ENCODE measurements at places on chromosomes 1 and 21.

- DNase-seq: no peak
These were observed 1.8 kb downstream of the ARNT start for GRCh38 chr1:150874455-150875196.

DNA sequence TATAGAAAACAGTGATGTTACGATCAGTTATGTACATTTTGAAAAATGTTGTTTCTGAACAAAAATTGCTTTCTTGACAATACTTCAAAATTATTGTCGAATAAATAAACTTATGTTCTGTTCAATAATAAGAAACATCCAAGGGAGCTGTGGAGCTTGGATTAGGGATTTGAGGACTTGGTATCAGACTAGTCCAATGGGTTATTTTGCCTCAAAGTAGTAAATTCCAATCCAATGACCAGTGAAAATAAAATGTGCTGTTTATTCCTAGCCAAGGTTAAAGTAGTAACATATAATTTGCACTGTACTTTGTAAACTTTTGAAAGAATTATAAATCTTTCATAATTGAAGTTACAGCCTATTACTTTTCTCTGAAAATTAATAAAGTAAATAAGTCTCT, 79.1 kb upstream of the IVNS1ABP start:
- no peak for DNase-seq

DNA sequence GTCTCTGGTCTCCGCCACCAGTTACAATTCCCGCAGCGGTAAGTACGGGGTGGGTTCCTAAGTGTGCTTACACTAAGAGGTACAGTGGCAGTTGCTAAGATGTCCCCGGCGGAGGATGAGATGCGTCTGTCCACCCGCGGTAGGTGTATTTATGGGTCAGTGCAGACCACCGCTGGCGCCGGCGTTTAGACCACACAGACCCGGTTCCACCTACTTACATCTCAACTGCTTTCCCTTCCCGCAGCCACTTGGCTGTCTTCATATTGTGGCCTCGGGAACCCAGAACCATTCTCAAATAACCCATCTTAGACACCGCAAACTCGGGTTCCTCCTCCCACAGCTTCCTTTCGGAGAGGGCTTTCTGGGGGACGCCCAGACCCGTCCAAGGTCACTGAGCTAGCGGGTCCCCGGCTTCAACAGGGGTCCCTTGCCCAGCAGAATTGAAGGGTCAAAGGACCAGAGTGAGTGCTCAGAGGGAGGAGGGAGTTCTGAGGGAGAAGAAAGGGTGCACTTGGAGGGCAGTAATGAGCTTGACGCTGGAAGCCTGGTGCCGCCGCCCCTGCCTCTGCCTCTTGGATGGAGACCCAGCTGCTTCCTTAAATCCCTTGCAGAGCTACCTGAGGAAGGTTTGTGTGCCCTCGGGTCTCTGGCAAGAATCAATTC, 8.6 kb downstream of the NR5A2 start:
- no peak for DNase-seq

DNA sequence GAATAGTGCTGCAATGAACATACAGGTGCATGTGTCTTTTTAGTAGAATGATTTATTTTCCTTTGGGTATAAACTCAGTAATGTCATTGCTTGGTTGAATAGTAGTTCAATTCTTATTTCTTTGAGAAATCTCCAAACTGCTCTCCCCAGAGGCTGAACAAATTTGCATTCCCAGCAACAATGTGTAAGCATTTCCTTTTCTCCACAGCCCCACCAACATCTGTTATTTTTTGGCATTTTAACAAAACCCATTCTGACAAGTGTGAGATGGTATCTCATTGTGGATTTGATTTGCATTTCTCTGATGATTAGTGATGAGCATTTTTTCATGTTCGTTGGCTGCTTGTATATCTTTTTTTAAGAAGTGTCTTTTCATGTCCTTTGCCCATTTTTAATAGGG, 21.9 kb upstream of the EEIG2 start:
- DNase-seq: no peak

DNA sequence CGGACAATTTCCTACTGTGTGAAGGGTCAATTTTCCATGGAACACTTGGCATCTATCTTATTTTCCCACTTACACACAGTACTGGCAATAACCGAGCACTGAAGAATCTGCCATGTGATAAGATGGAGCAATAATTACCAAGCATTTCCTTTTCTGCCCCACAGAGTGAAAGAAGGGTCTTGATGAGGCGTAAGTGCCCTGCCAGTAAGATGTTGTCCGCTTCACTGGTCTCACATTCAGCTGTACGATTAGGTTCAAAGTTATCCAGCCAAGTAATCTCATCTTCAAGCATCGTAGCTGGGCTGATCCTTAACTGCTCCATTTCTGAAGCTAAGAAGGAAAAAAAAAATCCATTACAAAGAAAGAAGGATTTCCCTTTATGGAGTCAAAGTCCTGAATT, 67.8 kb downstream of the PCSK9 start:
- DNase-seq: no peak

DNA sequence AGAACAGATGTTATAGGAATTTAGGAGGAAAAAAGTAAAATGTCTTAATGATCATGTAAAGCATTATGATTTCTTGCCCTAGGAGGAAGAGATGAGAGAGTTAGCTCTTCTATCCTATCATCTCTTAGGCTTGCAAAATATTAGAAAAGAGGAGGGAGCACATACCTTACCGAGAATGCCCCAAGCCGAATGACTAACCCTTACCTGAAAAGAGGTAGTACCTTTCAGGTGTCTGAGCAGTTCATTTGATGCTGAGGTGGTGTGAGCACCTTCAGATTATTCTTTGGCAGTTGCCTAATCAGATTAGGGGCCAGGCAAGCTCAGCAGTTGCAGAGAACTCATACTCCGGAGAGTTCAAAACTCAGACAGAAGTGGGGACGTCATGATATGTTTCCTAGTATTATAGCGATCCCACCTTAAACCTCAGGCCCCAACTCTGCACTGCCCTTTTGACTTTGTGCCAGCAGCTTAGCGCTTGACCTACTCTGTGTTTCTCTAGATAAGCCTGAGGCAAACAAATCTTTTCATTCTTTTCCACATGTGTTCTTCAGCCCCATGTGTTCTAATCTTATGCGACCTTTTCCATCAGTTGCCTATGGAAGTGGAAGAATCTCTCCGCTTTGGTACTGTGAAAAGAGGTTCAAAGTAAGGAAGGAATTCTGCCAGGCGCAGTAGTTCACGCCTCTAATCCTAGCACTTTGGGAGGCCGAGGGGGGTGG, 52.5 kb downstream of the ATP2B4 start:
- no peak for DNase-seq

GRCh38 chr1:100769906-100770646, 50.5 kb downstream of the VCAM1 start:
- DNase-seq: no peak

DNA sequence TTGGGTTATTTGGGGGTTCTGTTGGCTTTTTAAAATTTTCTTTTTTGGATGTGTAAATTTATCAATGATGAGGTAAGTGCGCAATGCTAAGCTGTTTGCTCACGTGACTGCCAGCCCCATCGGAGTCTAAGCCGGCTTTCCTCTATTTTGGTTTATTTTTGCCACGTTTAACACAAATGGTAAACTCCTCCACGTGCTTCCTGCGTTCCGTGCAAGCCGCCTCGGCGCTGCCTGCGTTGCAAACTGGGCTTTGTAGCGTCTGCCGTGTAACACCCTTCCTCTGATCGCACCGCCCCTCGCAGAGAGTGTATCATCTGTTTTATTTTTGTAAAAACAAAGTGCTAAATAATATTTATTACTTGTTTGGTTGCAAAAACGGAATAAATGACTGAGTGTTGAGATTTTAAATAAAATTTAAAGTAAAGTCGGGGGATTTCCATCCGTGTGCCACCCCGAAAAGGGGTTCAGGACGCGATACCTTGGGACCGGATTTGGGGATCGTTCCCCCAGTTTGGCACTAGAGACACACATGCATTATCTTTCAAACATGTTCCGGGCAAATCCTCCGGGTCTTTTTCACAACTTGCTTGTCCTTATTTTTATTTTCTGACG, 3.1 kb downstream of the OLIG2 start:
- DNase-seq: no peak

DNA sequence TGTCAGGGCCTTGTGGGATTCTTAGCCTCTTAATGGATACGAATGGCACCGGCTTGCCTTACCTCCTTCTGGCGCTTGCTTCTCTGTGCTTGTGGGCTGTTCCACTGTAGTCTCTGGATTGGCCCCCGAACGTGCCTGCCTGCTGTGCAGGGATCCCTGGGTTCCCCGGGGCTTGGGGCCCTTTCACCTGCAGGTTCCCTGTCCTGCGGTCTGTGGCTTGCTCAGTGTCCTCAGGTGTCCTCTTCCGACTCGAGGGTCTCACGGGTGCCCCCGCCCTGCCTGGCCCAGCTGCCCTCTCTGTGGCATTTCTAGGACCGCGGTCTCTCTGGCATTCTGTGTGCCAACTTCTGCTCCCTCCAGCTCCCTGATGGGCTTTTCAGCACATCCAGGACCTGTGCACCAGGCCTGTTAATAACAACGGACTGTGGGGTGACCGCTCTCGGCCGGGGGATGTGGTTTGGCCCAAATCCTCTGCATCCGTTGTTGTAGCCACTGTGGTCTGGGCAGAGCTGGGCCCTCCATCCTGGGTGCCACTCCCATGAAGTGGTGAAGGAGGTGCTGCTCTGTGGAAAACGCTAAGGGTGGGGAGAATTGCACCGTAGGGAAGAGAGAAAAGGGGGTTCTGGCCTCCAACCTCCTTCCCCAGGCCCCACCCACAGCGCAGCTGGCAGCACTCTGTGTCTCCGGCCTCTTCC, 12.4 kb downstream of the COL18A1 start:
- no peak for DNase-seq

DNA sequence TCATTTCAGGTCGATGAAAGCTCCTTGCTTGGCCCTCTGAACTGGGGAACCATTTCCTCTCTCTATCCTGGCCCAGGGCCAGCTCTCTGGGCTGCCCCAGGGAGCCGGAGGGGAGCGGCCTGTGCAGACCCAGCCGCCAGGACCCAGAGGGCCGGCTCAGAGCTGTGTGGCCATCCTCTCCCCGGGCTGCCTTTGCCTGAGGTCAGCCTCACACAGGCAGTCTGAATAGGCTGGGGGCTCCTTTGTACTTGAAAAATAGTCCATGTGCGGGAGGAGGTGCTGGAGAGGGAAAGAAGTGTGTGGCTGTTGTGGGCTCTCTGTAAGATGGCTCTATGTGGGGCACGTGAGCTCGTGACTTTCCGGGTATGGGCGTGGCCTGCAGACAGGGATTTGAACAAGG, 275.1 kb upstream of the VAMP3 start:
- DNase-seq: no peak

DNA sequence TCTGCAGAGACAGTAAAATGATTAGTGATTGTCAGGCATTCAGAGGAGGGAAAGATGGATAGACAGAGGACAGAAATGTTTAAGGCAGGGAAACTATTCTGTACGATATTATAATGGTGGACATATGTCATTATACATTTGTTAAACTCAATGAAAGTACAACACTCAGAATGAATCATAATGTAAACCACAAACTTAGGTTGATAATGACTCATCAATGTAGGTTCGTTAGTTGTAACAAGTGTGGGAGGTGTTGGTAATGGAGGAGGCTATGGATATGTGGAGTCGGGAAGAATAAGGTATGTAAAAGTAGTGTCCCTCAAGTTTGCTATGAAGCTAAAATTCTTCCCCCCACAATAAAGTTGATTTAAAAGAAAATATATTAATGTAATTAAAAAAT, 455.0 kb downstream of the BRINP3 start:
- DNase-seq: no peak

- no peak for DNase-seq
These were observed 1.9 kb upstream of the SAMD13 start for GRCh38 chr1:84299536-84300170.

DNA sequence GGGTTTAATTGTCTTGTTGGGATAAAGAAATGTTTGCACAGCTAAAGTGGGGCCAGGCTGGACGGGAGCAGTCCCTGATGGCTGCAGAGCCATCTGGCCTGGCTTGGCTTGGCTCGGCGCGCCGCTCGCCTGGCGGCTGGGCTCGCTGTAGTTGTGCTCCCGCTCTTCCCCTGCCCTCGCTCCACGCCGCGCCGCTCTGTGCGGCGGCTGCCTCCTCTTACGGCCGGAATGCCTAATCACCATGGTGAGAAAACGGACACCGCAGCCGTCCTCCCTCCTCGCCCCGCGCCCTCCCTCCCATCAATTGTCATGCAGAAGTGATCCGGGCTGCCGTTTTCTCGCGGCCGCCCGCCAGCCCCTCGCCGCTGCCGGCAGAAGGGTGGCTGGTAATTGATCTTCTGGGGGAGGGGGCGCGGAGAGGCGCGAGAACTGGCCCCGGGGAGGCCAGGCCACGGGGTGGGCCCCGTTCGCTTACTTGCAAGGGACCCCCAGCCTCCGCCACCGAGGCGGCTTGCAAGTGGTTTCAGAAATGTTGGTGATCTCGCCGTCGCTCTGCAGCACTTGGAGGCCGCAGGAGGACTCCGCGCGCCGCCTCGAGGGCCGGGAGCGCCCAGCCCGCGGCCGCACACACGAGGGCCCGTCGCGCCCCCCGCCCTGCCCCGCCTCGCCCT, 12.4 kb downstream of the RNF220 start:
- no peak for DNase-seq

DNA sequence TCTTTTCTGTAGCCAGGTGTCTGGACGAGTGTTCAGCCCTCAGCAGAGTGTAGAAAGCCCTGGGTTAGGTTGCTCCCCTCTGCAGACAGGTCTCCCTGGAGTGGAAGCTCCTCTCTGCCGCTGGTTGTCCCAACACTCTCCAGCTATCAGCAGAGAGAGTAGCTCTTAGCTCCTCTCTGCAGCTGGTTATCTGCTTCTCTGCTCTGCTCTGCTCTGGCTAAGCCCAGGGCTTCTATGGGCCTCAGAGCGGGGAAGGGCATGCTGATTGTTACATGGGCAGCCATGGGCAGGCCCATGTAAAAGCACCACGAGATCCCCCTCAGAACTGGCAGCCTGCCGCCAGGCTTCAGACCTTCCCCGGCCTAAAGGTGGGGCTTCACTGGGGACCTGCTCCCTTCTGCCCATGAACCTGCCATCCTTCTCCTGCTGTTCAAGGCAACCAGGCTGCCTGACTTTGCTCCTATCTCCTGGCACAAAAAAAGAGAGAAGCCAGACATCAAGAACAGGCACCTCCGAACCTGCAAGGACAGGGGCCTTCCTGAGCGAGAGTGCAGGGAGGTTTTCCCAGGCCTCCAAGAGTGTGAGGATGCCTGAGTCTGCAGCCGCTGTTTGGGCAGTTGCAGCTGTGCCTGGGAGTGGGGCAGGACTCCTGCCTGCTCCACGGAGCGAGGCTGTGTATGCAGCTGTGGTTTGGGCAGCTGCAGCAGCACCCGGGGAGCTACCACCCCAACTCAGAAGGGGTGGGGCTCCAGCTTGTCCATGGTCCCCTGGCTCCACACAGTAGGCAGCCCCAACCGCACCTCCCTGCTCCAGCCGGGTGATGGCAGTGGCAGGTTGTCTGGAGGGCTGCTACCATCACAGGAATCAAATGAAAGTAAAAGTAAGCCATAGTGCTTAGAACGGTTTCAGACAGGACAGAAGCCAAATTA, 973.7 kb downstream of the LTN1 start:
- DNase-seq: no peak

DNA sequence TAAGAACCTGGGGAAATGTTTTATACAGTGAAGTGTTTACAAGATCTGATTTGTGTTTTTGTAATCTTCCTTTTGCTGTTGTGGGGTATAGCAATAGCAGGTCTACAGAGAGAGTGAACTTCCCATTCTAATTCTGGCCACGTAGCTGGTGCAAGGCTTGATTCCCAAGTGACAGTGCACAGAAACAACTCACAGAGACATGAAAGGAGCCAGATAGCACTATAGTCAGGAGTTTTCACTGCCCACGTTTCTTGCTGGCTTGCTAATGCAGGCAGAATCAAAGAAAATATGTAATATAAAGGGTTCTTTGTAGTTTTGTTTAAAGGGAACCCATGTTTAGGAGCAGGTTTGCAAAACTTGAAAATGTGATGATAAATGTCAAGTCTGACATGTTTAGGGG, 170.9 kb upstream of the IVNS1ABP start:
- DNase-seq: no peak

Measured in stimulated activated CD4-positive, alpha-beta T cell treated with anti-CD3 and anti-CD28 coated beads, Interleukin-12 subunit alpha, Interleukin-12 subunit beta, amount 100 ng/mL, for 48 hours (primary cell).